ENCODE measurements at places on chromosomes 1 and 21.

- no peak for DNase-seq
Observed at GRCh38 chr1:67134695-67135094, at the start of gene C1orf141. Gene C1orf141, minus strand, starts transcription at chr1:67134970. Its CDS starts 7,730 bp downstream, at chr1:67127240.

DNA sequence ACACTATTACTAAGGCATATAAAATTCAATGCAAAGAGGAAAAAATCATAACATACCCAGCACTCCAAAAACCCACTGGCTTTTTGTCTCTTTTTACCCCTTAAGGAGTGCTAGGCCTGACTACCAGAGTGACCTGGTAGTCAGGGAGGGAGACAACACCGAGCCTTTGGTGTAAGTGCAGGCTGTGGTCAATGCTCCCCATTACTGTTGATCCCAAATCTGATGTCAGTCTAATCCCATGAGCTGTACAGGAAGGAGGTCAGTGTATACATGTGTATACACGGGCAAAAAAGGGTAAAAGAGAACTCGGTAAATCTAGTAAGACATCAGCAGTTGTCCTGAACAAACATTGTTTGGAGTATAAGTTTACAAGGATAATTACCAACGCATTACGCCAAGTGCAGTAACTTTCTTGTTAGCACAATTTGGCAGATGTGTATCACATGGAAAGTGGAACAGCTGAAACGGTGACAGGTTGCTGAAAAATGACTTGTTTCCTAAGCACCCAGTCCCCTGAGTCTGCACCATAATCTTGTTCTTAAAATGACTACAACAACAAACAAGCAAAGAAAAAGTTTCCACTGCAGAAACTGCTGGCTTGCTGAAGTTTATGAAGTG lies 217.9 kb downstream of the KCNH1 start:
- DNase-seq: no peak

- DNase-seq: no peak
Observed at GRCh38 chr1:15958793-15959192, 17.1 kb downstream of the ZBTB17 start.

- peak; percentile 63 for DNase-seq
Observed at GRCh38 chr1:84724128-84724860, 34.0 kb upstream of the SSX2IP start.

DNA sequence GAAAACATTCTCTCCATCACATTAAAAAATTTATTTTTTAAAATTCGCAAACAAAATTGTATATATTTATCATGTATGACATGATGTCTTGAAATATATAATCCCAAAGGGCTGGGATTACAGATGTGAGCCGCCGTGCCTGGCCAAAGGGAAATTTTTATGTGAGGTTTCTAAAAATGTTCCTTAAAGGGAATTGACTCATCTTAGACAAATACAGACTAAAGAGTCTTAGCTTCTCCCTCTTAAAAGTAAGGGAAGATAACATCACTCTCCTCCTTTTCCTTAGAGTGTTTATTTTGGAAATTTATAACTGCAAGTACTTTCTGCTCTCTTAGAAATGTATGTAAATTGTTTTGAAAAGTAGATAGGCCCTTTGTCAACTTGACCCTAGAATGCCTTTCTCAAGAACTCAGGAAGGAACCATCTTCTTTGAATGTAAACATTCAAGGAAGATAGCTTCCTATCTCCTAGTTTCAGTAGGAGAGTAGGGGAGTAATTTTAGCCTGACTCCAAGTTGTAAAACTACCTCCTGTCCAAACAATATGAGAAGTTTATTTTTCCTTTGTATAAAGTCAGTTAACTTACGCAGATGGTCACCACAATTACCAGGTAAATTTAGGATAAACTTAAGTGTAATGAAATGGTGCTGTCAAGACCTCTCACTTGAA lies 59.5 kb downstream of the C21orf91 start:
- no peak for DNase-seq
